ENCODE measurements at places on chromosomes 5 and 9.

DNA sequence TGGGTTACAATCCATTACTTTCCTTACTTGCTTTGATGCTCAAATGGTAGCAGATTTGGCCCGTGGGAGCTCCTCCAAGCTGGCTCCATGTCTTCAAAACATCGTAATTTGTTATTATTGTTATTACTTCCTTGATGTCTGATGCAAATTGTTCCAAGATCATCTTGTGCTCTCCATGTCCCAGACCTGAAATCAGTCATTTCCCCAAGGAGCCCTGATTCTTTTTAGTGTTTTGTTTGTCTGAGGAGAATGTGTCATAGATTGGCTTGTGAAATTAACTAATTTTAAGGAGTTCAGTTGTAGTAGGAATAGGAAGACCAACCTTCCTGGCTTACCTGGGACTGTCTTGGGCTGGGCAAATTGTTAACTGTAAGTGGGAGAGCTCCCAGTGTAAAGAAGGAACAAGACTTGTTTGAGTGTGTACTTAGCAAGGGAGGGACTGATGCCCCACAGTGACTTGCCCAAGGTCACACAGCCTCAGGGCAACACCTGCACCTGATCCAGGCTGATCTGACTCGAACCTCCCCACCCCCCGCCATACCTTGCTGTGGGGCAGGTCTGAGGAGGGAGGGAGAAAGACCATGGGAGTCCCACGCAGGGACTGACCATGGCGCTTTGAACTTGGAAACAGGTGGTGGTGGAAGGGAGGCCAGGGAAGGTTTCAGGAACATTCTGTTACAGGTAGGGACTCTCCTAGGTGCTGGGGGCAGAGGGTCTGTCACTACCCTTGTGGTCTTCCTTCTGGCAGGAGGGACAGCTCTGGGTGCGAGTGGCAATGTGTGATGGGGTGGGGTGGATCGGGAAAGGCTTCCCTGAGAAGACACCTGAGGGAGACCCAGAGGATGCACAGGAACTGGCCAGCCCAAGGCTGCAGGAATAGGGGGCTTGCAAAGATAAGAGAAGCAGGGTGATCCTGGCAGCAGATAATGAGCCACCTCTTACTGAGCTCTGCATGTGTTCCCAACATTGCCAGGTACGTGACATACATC, 2.7 kb upstream of the BICD2 start:
- DNase-seq = no peak

DNA sequence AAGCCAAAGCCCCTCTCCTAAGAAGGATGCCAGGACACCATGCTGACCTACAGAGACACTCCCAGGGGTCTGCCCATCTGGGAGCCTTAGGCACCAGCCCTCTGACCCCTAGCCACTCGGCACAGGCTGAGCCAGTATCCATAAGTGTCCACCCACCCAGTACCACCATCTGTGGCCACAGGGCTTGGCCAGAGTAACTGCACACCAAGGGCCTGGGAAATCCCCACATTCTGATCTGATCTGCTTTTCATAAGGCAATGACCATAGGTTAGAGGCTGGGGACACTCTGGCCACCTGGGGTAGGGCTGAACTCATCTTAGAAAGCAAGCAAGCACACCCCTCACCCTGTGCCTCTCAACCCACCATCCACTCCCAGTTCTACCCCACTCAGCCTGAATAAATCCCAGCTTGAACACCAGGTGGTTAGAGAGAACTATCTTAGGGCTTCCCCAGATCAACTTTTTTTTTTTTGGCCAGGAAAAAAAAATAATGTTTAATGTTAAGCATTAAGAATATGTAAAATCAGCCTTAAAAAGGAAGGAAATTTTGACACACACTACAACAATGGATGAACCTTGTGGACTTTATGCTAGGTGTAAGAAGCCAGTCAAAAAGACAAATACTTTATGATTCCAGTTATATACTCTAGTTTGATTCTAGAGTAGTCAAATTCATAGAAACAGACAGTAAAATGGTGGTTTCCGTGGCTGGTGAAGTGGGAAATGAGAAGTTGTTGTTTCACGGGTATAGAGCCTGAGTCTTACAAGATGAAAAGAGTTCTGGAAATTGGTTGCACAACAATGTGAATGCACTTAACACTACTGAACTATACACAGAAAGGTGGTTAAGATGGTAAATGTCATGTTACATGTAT, 6.2 kb downstream of the GNPDA1 start:
- no peak for DNase-seq

DNA sequence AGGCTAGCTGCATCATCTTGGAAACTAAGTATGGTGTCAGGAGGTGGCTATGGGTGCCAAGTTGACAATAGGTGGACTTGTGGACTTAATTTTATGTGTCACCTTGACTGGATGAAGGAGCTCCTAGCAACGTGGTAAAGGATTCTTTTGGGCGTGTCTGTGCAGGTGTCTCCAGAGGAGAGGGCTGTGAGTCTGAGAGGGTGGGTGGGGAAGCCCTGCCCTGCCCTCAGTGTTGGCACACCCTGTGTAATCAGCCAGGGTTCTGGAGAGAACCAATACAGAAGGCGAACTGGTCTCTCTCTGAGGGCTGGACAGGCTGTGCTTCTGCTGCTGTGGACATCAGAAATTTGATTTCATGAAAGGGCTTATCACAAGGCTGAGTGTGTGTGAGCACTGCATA, 61.0 kb downstream of the GTF3C4 start:
- no peak for DNase-seq

DNA sequence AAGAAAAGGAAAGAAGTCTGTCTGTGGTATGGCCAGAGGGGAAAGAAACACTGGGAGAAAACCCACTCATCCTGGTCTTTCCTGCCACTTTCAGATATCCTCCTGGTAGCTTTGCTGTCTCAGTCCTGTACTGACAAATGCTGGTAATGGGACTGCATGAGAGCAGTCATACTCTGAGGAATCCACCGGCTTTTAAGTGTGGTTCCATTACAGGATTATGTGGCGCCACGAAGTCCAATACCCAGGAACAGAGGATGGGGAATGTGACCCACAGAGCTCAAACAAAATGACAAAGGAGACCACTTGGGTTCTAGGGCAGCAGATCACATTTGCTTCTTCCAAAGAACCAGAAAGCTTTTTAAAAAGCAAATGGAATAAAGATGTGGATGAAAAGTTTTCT, 26.3 kb upstream of the FBP1 start:
- DNase-seq = no peak

GRCh38 chr9:138121438-138122050, 244.0 kb downstream of the CACNA1B start:
- no peak for DNase-seq

DNA sequence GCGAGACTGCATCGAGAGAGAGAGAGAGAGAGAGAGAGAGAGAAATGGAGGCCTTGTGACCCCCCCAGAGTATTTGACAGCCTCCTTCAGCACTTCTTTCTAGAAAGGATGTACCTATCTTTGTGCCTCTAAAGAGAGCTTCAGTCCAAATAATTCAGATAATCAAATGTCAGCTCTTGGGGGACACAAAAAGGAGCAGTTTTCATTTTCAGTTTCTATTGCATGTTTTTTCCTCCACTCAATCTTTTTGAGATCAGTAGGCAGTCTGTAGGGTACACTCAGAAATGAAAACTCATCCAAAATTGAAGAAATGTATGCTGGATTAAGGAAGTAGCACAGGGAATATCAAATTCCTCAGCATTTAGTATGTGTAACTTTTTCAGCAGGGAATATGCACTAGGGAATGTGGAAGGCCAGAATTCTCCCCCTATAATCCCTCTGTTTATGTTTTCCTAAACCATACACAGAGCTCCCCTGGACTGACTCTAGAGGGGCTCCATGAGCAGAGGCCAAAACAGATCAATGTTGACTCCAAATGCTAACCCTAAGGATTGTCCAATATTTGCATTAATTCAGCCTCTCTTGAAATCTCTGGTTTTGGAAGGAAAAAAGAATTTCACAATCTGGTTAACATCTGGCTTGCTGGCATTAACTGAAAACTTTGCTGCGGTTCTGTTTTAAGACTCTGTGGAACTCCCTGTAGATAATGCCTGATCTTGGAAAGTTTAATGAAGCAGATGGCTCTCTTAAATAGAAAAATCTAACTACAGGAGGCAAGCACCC, 250.1 kb downstream of the CEMIP2 start:
- no peak for DNase-seq

- DNase-seq = peak; percentile 9
Observed at GRCh38 chr5:100904259-100904861, 1.3 kb upstream of the ST8SIA4 start.

GRCh38 chr5:50886657-50887345, 220.4 kb downstream of the PARP8 start:
- no peak for DNase-seq

DNA sequence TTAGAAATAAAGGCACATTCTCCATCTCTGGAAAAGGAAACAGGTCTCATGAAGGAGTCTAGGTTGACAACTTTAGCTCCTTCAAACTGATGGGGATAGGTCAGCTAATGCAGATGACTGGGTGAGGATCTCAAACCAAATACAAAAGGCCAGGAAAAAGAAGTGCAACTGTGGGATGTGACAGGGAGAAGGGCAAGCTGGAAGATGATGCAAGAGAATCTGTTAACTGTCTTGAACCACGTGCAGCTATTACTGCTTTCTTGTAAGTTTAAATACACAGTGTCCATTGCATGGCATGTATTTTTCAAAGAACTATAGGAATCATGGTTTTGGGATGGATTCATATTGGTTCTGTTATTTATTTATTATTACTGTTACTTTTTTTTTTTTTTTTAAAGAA, 331.8 kb downstream of the NDUFS4 start:
- DNase-seq = no peak

GRCh38 chr5:170484847-170485615, 18.8 kb upstream of the KCNIP1 start:
- no peak for DNase-seq

DNA sequence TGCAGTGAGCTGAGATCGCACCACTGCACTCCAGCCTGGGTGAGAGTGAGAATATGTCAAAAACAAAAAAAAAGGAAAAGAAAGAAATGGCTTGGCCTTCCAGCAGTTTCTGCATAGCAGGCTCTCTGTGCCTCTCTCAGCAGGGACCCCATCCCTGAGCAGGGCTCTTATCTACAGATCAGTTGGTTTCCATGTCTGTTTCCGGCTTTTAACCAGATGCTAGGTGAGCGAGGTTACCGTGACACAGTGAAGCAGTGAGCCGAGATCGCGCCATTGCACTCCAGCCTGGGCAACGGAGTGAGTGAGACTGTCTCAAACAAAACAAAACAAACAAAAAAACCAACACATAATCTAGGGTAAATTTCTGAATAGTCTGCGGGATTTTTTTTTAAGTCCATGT, 51.4 kb downstream of the COL5A1 start:
- DNase-seq = no peak

DNA sequence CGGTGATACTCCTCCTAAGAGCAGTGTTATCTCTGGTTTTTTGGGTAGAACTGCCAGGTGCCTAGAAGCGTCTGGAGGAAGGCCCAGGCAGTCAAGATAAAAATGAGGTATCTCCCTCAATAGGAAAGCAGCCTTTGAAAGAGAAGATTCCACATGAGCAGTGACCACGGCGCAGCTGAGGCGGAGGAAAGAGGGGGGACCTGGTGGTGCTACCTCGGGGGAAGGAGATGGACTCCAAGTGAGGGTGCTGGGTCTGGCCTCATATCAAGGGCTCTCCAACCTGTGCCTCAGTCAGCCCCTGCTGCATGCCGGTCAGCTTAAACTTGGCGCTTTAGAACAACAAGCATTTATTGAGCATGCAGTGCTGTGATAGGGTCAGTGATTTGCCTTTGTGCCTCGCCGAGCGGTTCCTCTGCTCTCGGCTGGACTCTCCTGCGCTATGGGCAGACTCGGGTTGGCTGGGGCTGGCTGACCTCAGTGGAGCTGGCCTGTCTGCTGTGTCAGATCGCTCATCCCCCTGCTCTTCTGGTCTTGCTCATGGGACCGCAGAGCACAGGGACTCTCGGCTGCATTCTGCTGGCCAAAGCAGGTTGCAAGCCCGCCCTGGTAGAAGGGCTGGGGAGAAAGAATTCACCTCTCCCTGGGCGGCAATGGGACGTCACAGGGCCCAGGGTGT, 121.1 kb upstream of the IRX4 start:
- DNase-seq = no peak

- no peak for DNase-seq
Observed at GRCh38 chr9:7055171-7055903, 297.6 kb downstream of the KDM4C start.

DNA sequence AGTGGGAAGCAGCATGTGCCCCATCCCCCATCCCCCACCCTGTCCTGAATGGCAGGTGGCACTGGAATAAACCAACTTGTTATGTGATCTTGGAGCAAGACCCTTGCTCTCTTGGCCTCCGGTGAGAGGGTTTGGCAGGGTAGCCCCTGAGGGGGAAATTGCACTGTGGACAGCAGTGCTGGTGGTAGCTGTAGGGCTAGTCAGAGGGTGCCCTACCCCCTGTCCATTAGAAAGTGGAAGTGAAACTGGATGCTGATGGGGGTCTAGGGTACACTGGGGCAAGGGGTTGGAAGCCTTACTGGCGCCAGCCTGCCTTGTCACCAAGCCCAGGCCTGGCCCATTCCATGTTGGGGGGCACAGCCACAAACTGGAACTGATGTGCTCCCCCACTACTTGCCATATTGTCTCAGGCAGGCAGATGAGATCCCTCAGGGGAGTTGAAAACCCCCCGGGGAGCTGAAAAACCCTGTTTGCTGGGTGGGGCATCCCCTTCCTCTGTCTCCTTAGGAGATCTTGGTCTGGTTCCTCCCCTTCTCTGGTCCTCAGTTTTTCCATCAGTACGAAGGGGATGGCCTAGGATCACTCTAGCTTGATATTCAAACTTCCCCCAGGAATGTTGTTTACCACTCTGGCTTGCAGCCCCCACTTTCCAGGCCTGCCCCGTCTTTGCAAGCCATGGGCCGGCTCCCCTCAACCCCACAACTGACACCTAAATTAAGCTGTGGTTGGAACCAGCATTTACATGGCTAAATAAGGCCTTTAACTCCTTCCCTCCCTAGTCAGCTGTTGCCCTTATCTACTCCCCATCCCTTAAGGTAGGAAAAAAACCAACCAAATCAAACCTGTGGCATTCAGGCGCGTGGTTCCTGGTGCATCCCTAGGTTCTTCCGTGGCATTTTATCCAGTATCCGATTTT, 14.4 kb upstream of the SYNPO start:
- no peak for DNase-seq

GRCh38 chr5:146238973-146239372, 35.6 kb downstream of the RBM27 start:
- DNase-seq = no peak

GRCh38 chr5:67014957-67015400, 181.6 kb downstream of the CD180 start:
- no peak for DNase-seq

GRCh38 chr5:2677689-2678088, 73.8 kb downstream of the IRX2 start:
- no peak for DNase-seq

- no peak for DNase-seq
Observed at GRCh38 chr5:131262953-131263541, 806 bp upstream of the CDC42SE2 start.

GRCh38 chr5:16410338-16410737, 55.3 kb downstream of the ZNF622 start:
- no peak for DNase-seq

GRCh38 chr5:53423724-53424123, 56.7 kb upstream of the FST start:
- DNase-seq = no peak

All from esophagus squamous epithelium (tissue), 5 donors.